ENCODE measurements at places on chromosomes 7 and 10.

GRCh38 chr7:50356212-50356944, 51.9 kb downstream of the IKZF1 start:
- DNase-seq, result no peak

DNA sequence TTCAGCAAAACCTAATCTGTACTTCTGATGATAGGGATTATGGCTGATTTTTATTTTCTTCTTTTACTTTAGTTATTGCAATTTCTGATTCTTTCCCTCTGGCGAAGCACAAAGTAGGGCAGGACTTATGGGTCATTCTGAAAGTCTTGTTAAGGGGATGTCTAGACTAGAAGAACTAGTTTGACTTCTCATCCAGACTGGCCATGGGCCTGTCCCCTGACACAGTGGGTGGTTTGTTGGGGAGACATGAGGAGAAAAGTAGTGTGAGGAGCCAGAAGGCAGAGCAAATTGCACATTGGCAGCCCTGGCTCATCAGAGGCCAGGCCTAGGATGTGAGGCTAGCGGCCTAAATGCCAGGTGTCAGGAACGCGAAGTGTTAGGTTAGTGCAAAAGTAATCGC, 152.8 kb downstream of the RTKN2 start:
- no peak for DNase-seq

DNA sequence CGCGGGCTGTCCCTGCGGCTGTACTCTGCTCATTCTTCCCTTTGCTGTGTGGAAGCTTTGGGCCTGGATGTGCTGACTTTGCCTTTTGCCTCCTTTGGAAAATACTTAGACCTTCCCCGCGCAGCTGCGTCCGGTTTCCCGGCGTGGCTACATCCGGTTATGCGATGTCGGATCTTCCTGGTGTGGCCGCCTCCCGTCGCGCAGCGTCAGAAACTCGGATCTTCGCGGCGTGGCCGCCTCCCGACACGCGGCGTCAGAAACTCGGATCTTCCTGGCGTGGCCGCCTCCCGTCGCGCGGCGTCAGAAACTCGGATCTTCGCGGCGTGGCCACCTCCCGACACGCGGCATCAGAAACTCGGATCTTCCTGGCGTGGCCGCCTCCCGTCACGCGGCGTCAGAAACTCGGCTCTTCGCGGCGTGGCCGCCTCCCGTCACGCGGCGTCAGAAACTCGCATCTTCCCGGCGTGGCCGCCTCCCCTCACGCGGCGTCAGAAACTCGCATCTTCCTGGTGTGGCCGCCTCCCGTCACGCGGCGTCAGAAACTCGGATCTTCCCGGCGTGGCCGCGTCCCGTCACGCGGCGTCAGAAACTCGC, 50.2 kb upstream of the SUN1 start:
- no peak for DNase-seq

DNA sequence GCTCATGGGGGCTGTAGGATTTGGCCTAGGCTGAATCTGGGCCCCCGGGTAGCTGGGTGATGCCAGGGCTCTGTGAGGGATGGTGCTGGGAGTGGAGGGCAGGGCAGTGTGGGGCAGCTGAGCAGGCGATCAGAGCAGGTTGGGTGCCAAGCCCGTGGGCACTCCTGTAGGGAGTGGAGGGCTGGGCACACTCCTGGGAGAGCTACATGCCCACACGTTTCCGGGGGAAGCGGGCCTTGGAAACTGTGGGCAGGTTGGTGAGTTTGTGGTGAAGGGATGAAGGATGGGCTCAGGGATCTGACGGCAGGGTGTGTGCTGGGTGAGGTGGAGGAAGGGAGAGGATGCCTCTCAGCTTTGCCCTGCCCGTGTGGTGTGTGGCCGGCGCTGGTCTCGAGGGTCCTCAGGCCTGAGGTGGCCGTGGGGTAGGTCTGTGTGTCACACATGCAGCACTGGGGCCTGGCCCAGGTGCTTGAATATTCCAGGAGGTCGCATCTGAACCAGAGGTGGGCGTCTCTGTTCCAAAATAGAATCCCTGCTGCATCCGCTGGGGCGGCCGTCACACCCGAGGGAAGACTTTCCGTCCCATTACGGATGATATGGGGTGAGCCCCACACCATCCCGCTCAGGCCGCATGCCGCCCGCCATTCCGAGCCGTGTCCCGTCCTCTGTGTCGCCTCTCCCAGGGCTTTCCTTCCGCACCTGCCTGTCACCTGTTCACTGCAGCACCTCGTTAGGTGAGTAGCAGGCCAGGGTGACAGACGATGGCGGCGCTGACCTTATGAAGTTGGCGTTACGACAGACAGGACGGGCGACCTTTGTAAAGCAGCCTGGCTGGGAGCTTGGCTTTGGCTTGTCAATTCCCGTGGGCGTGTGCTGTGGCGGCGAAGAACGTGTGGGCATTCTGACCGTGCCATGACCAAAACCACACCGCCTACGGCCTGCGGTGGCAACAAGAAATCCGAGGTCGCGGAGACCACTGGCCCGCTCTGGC, 143.6 kb downstream of the ACTR3B start:
- no peak for DNase-seq

DNA sequence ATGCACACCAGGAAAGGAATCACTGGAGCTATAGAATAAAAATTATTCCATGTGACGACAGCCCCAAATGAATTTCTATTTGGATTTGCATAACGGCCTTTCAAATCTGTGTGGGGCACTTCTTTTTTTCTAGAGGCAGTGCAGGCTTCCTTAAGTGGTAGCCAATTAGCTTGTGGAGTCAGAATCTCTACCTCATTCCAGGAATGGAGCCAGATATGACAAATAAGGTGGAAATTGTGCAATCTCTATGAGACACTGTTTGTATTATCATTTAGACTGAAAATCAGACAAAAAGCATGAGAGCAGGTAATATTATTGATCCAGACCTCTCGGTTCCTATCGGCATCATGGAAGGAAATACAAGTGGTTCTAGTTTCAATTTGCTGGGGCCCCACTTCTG, 78.7 kb downstream of the BEND7 start:
- DNase-seq, result no peak

DNA sequence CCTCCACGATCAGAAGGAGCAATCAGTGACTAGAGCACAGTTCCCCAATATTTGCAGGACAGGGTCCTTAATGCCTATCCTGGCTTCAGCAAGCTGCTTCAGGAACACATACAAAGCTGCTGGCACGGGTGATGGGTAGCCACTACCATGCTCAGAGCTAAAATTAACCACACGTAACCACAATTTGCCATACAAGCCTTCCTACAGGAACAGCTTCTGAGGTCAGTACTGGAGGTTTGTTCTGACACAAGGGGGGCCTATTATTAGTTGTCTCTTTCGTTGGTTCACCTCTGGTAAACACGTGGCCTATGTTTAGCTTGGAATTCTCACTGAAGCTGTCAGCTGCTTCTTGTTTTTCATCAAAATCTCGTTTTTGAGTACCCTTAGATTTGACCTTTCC, 41.1 kb downstream of the ZNF248 start:
- no peak for DNase-seq

DNA sequence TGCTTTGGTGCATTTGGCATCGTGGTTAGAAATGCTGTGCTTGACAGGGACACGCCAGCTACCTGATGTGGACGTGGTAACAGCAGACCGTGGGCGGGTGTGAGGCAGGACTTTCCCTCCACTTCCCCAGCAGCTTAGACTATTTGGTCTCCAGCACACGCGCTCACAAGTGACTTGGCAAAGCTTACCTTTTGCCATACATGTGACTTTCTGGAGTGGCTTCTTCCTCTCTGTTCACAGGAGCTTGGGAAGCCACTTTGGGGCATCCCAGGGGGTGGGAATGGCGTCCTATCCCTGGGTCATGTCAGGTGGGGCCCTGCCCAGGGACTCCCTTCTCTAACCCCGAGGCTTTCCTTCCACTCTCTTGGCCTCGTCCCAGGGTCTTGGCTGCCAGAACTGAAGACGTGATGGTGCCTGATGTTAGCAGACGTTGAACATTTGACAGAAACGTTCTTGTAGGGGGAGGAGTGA, 228.7 kb upstream of the KLF6 start:
- no peak for DNase-seq
